Stimulated activated CD4-positive, alpha-beta T cell treated with anti-CD3 and anti-CD28 coated beads, TNF-alpha, amount 100 ng/mL, for 1 hour (primary cell): ENCODE measurements at places on chromosomes 3 and 15.

- DNase-seq, result no peak
Observed at GRCh38 chr3:110684466-110684865, 387.1 kb upstream of the NECTIN3 start.

GRCh38 chr15:63094495-63094931 lies 27.1 kb upstream of the LACTB start:
- no peak for DNase-seq

GRCh38 chr15:91634179-91634578 lies 219.3 kb upstream of the SLCO3A1 start:
- DNase-seq, result no peak

GRCh38 chr3:71087143-71088018 lies 496.1 kb downstream of the FOXP1 start:
- no peak for DNase-seq

- no peak for DNase-seq
Observed at GRCh38 chr15:80099241-80099640, 39.8 kb downstream of the ZFAND6 start.

DNA sequence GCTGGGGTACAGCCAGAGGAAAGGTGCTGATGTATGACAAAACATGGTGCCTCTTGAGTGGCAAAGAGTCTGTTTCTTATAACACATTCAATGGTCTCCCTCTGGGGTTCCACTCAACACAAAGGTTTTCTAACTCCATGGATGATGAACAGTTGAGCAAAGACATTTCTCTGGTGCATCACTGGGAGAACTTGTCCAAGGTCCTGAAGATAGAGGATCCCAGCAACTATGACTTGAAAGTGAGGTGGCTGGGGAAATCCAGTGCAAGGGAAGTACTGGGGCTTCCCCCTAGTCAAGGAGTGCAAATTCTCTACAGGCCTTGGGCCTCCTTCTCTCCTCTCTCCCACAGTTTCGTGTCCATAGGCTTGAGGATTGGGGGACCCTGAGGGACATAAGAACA lies 431.1 kb downstream of the WDR72 start:
- no peak for DNase-seq

GRCh38 chr3:152382312-152383135 lies 113.8 kb downstream of the MBNL1 start:
- no peak for DNase-seq

- no peak for DNase-seq
Observed at GRCh38 chr15:76060118-76060989, 569 bp downstream of the TMEM266 start.
